ENCODE measurements at places on chromosomes 3 and 15.

DNA sequence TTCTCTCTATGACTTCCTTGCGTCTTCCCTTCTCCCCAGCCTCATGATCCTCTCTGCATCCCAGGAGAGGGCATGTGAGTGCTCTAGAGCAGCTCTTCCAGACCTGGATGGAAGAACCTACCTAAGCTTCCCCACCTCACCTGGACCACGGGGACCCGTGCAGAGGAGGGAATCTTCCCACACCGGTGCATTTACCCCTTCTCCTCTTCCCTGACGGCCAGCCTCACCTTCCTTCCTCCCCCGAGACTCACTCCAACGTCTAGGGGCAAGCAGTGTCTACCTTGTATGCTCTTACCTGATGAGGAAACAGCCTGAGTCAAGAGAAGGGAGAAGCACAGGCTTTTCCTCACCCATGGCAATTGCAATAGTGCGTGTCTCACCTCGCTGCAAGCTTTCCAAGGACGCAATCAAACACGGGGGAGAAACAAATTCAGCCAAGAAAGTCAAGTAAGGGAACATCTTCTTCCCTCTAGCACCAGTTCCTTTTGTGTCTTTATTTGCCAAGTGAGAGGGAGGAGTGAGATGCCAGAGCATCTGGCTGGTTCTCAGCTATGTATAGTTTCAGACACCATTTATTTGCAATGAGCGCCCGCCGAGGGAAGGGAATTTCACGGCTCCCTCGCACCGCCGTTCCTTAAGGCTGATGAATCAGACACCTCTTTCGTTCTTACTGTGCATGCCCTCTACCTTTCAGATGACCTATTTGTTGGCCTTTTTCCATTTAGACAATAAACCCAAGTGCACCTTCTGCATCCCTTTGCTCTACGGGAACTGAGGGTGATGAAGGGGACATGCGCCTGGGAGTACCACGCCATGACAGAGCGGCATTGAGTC lies 1.8 kb upstream of the CCR9 start:
- no peak for DNase-seq

- no peak for DNase-seq
These were observed 8.8 kb upstream of the FAM174B start for GRCh38 chr15:92664178-92664900.

DNA sequence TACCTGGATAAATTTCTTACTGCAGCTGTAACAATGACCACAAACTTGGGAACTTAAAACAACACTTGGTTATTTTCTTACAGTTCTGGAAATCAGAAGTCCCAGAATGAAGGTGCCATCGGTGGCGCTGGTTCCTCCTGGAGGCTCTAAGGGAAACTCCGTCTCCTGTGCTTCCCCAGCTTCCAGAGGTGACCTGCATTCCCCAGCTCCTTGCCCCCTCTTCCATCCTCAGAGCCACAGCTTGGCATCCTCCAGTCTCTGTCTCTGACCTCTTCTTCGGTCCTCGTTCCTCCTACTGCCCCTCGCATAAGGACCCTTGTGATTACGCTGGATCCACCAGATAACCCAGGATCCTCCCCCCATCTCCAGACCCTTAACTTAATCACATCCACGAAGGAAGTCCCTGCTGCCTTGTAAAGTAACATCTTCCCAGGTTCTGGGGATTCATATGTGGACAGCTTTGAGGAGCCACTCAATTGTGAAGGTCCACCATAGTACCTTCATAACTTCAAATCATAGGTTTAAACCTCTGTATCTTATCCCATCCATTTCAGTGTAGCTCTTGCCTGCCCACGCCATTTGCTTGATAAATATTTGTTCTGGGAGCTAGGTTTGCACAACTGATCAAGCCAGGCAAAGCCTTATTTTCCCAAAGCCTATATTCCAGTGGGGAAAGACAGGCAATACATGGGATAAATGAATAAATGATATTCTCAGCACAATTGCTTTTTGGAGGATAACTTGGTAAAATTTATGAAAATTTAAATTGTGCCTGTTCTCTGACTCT lies 34.8 kb downstream of the KLF15 start:
- no peak for DNase-seq

GRCh38 chr15:81751256-81751655 lies 294.6 kb downstream of the MEX3B start:
- no peak for DNase-seq

- DNase-seq, result no peak
These were observed 74.2 kb upstream of the RASGRP1 start for GRCh38 chr15:38638811-38639210.

GRCh38 chr3:9695746-9696145 lies 7.9 kb upstream of the CPNE9 start:
- DNase-seq, result no peak

DNA sequence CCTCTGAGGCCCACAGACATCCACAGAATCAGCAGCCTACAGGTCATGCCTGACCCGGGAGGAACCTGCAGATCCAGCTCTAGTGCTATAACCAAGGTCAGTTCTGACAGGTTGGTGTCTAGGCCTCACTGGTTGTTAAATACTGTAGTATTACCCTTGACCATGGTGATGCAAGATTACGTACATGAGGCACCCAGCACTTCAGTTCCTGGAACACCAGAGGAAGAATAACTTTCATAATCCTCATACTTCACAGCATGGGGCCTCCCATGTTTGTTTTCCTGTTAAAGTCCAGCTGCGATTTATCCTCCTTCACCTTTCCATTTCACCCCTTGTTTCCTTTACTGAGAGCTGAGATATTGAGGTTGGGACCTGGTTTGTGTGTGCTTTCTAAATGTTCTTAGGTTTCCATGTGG lies 34.4 kb upstream of the GLCE start:
- no peak for DNase-seq

DNA sequence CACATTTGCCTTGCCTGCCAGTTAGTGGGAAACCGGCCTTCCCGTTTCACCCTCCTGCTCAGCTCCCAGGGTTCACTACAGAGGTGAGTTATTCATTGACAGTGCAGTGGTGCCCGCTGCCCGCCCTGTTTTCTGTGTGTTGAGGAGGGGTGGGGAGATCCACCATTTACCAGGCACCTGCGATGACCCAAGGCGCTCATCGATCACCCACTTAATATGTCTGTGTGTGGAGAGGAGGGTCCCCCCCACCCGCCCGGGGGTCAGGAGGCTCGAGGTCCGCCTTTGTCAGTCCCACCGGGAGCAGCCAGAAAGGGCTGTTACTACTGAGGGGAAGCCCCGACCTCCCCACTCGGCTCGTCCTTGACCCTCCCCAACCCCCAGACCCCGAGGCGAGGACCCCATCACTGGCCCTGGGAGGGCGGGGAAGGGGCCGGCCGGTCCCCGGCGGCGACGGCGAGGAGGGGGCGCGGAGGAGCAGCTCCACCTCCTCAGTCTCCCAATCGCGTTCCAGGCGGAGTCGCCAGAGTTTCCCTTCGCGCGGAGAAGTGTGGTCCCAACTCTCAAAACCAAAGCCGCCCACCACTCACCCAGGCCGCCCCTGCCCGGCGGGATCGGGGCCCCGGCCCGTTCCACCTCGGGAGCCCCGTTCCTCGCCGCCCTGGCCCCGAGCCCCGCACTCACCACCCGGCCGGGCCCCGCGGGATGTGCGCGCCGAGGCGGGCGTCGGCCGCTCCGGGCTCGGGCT lies 1.1 kb downstream of the PLXNB1 start:
- DNase-seq, result peak; percentile 1

DNA sequence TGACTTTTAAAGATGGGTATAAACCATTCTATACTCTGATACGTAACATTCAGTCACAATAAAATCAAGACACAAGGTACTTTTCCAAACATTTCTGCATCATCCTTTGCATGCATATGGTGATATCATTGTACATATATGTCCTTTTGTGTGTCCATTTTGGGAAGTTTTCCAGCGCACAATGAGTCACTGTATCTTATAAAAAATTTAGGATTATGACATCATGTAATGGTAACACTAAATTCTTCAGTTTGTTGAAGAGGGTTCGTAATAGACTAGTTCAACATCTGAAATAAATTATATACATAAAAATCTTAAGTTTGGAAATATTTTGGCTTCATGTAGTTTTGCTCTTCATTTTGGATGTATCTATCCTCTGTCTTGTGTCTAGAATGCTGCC lies 480.9 kb downstream of the ROBO1 start:
- no peak for DNase-seq

DNA sequence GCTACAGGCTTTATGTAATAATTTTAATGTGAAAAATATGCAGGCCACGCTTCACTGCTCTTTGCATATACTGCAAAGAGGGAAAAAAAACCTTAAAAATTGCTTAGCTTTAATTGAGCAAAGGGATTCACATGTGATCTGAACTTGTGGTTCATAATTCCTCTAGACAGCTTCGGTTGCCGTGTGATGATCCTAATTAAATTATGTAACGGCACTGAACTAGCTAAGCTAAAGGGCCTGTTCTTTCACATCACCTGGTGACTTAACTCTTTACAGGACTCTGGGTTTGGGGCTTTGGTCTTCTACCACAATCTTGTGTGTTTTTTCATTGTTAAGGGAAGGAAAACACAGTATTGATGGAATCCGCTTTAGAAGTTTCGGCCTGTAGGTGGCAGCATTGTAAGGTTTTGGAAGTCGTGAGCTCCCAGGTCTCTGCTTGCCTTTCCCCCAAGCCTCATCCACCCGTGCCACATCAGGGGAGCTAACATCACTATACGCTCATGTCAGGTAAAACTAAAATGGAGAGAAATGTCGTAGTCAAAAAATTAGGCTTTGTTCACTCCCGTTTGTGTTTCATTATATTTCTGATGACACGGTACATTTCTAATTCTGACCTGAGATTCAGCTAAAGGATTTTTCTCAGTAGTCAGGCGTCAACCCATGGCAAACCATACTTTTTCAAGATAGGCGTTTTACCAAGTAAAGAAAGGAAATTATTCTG lies 205.6 kb upstream of the DPH6 start:
- DNase-seq, result peak; percentile 24

GRCh38 chr3:171155122-171155700 lies 128.7 kb upstream of the SLC2A2 start:
- no peak for DNase-seq

GRCh38 chr3:52099001-52099401 lies 42.6 kb upstream of the DUSP7 start:
- no peak for DNase-seq

GRCh38 chr3:150348500-150348899 lies 59.6 kb upstream of the TSC22D2 start:
- no peak for DNase-seq

GRCh38 chr3:197218210-197218609 lies 80.2 kb downstream of the DLG1 start:
- DNase-seq, result no peak

DNA sequence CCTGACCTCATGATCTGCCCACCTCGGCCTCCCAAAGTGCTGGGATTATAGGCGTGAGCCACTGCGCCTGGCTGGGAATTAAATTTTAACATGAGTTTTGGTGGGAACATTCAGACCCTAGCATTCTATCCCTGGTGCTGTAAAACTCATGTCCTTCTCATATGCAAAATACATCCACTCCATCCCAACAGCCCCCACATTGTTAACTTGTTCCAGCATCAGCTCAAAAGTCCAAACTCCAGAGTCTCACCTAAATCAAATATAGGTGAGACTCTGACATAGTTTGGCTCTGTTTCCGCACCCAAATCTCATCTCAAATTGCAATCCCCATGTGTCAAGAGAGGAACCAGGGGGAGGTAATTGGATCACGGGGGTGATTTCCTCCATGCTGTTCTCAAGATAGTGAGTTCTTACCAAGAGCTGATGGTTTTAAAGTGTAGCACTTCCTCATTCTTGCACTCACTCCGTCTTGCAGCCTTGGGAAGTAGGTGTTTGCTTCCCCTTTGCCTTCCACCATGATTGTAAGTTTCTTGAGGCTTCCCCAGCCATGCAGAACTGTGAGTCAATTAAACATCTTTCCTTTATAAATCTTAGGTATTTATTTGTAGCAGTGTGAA lies 96.2 kb upstream of the PLCL2 start:
- no peak for DNase-seq

DNA sequence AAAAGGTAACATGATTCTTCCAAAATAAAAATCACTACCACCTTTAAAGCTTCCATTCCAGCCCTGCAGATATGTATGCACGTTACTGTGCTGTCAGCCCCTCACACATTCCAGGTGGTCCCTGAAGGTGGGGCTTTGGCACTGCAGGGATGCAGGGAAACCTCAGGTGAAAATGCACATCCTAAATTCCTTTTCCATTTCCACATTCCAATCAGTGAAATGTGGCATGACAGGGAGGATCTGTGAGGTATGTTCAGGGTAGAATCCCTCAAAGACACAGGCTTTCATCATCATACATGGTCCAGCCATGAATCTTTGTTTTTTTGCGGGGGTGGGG lies 45.3 kb downstream of the CCR4 start:
- no peak for DNase-seq

DNA sequence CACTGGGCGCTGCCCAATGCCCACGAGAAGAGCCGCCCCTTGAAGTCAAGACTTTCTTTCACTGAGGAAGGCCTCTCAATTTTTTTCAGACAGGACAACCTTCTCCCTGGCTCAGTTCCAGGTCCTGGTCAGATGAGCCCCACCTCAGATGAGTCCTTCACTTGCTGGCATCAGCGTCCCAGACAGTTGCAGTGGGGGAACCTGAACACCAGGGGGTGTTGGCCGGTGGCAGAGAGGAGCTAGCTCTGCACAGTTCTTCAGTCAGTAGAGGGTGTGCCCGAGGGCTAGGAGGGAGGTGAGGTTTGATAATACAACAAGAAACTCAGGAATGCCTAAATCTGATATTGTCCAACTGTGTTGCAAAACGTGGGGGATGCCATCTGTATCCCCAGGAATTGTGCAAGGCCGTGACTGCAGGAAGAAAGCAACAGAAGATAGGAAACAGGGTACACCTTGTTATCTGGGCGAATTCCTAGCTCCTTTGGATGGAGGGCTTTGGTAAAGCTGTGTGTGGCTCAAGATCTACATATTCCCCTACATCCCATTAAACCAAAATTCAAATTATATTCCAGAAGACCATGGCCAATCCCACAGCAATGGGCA lies 34.3 kb downstream of the CCR3 start:
- DNase-seq, result no peak

GRCh38 chr3:165553371-165553770 lies 283.9 kb downstream of the BCHE start:
- no peak for DNase-seq

DNA sequence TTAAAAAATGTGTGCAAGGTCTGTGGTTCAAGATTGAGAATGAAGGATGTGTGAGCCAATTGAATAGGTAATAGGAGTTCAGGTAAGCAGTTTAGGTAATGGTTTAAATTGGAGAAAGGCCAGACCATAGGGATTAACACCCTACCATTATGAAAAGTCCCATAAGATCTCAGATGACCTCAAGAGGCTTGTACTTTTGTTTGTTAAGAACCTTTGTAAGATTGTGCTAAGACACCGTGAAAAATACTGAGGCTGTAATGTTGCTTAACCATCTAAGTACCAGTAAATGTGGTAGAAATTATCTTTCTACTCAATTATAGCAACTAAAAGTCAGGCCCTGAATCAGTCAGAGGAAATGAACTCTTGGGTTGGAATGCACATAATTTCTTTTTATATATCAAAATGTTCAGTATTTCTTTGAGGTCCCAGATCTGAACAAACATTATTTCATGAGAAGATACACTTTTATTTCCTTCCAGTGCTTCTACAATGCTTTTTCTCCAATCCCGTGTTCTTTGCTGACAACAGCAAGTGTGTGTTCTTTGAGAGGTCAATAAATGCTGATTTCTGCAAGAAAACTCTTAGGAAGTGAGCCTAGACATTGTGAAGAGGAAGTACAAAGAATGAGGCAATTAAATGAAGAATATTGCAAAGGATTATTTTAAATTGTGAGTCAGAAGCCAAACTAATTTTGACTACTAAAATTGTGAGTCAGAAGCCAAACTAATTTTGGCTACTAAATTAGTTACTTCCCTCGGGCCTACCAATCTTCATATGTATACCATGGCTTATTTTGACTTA lies 66.4 kb downstream of the TCF12 start:
- peak; percentile 28 for DNase-seq
